ENCODE measurements at places on chromosomes 5 and 9.

DNA sequence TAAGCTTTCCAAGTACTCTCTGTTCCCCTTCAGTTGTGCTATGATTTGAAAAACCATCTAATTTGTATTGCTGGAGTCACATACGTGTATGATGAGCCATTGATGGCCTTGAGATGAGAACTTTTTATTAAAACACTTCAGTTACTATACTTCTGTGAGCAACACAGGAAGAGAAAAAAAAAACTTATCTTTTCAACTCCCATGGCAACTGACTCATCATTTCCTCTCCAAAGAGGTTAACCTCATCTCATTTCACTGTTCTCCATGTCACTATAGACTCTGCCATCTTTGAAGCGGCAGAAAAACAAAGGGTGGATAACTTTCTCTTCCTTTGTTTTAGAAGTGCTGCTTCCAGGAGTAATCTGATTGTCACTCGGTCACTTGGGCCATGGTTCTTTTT lies 104.3 kb upstream of the PCSK1 start:
- H3K4me3 ChIP-seq: peak overlapping the region; percentile 26
- DNase-seq: no peak
- H3K36me3 ChIP-seq: no peaks in the 10 kb centered on the region
- peak overlapping the region; percentile 2 for H3K27ac ChIP-seq
- peaks cover 25% of the 10 kb centered on the region for H3K4me1 ChIP-seq

GRCh38 chr5:122921826-122922225 lies 76.4 kb downstream of the SNX24 start:
- DNase-seq: no peak
- no peak overlapping the region for H3K27ac ChIP-seq
- H3K27me3 ChIP-seq: no peaks in the 10 kb centered on the region
- H3K36me3 ChIP-seq: no peaks in the 10 kb centered on the region
- H3K4me3 ChIP-seq: no peak overlapping the region

- H3K36me3 ChIP-seq: no peaks in the 10 kb centered on the region
- peaks cover 44% of the 10 kb centered on the region for H3K27me3 ChIP-seq
- H3K4me1 ChIP-seq: peaks cover 18% of the 10 kb centered on the region
- H3K4me3 ChIP-seq: no peak overlapping the region
These were observed 922 bp downstream of the LMX1B start for GRCh38 chr9:126614455-126615244.

DNA sequence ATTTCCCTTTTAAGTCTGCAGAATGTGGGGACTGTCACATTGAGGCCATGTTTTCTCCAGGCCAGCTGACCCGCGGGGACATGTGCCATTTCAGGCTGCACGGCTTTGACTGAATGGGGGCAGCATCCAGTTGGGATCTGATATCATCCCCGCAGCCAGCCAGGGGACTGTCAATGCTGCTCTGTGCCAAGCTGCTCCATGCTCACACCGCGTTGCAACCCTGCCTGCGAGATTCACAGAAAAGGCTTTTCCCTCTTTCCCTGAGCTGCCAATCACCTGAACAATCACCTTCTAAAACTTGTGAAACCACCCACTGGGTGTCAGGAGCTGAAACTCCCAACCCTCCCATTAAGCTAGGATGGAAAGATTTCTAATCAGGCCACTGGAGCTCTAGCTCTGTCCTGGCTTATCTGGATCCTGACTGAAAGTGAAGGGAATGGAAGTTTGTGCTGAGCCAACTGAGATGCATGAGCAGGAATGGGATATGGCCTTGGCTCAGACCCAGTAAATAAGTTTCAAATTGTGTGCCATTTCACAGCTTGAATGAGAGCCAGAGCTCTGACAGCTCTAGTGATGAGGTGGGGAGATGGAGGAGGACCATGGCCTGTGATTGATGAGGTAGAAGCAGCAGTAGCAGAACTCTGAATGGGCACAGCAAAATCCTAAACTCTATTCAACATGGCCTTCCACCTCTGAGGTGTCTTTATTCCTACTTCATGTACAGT lies 34.5 kb upstream of the ZNF366 start:
- no peaks in the 10 kb centered on the region for H3K27me3 ChIP-seq
- no peak overlapping the region for H3K4me3 ChIP-seq
- no peaks in the 10 kb centered on the region for H3K4me1 ChIP-seq
- no peak for DNase-seq
- no peak overlapping the region for H3K27ac ChIP-seq
- no peaks in the 10 kb centered on the region for H3K36me3 ChIP-seq

DNA sequence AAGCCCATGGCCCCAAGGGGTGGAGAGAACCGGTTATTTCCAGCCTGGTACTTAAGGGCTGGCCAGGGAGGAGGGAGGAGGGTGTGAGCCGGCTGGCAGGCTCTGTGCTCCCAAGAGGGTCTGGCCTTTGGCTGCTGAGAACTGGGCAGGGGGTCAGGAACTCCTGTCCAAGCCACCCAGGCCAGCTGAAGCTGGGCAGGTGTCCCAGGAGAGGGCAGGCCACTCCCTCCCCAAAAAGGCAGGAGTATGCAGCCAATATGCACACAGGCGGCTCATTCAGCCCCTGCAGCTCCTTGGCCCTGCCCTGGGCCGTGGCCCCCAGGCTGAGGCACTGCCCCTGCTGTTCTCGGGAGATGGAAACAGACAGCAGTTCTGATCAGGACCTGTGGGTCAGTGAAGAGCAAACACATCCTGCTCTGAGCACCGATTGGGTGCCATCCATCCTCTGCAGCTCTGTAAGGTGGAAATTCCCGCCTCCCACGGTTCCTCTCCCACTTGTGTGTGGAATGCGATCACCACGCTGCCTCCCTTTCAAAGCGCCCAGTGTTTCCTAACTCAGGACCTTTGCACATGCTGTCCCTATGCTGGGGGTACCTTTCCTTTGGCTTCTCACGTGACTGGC lies 17.1 kb upstream of the KIF12 start:
- H3K27ac ChIP-seq: no peak overlapping the region
- no peaks in the 10 kb centered on the region for H3K4me1 ChIP-seq
- H3K4me3 ChIP-seq: no peak overlapping the region
- no peak for DNase-seq

GRCh38 chr5:76460104-76460503 lies 57.0 kb downstream of the IQGAP2 start:
- DNase-seq: no peak
- H3K27ac ChIP-seq: no peak overlapping the region
- H3K4me1 ChIP-seq: peaks cover 13% of the 10 kb centered on the region
- no peak overlapping the region for H3K4me3 ChIP-seq

DNA sequence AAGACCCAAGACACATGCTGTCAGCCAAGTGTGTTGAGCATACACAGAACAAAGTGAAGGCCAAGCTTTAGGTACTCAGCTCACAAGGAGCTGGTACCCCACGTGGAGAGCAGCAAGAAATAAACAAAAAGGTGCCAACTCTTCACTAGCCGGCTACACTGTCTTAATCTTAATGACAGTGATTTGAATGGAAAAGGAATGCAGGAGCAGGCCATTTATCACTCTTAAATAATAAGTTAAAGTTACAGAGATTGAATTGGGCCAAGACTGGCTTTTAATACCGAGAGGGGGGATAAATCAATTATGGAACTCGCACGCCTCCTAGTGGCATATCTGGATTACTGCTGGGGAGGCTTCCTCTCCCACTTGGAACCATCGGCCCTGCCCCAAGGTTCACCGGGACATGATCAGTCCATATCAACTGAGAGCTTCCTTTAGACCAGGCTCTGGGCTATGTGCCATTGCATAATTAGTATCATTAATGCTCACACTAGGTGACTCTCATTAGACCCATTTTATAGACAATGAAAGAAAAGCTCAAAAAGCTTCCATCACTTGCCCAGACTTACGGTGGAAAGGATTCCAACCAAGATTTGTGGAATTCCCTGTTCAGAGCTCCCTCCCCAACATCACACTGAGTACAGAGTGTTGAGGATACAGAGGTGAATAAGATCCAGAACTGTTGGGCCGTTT lies 94.0 kb downstream of the ACTL7B start:
- no peaks in the 10 kb centered on the region for H3K27me3 ChIP-seq
- no peak for DNase-seq
- H3K36me3 ChIP-seq: no peaks in the 10 kb centered on the region
- H3K4me3 ChIP-seq: no peak overlapping the region
- H3K27ac ChIP-seq: no peak overlapping the region

- H3K36me3 ChIP-seq: no peaks in the 10 kb centered on the region
- H3K4me3 ChIP-seq: no peak overlapping the region
- no peak for DNase-seq
- no peaks in the 10 kb centered on the region for H3K27me3 ChIP-seq
- no peaks in the 10 kb centered on the region for H3K4me1 ChIP-seq
These were observed 174.6 kb upstream of the GRAMD2B start for GRCh38 chr5:126248611-126249010.

DNA sequence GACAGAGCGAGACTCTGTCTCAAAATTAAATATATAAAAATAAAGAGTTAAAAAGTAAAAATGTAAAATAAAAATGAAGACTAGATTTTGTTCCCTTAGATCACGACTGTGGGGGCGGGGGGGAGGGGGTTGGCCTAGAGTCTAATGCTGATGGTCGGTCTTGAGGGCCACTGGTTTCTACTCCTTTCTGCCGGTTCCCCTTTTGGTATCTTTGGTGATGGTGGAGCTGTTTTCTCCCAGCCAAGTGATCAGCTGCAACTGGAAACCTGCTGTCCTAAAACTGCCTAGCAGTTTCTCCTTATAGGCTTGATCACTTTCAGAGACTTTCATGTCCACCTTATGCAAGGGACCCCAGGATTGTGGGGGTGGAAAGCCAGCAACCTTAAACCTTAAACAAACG lies 1.1 kb downstream of the SRD5A1 start:
- H3K27ac ChIP-seq: no peak overlapping the region
- no peaks in the 10 kb centered on the region for H3K36me3 ChIP-seq
- DNase-seq: no peak
- no peak overlapping the region for H3K4me3 ChIP-seq
- H3K27me3 ChIP-seq: no peaks in the 10 kb centered on the region
- peaks cover 15% of the 10 kb centered on the region for H3K4me1 ChIP-seq

GRCh38 chr9:85487872-85488271 lies 253.9 kb downstream of the AGTPBP1 start:
- no peak for DNase-seq
- H3K27ac ChIP-seq: no peak overlapping the region
- H3K36me3 ChIP-seq: no peaks in the 10 kb centered on the region
- H3K4me1 ChIP-seq: no peaks in the 10 kb centered on the region
